ENCODE measurements at places on chromosomes 7 and 10.

DNA sequence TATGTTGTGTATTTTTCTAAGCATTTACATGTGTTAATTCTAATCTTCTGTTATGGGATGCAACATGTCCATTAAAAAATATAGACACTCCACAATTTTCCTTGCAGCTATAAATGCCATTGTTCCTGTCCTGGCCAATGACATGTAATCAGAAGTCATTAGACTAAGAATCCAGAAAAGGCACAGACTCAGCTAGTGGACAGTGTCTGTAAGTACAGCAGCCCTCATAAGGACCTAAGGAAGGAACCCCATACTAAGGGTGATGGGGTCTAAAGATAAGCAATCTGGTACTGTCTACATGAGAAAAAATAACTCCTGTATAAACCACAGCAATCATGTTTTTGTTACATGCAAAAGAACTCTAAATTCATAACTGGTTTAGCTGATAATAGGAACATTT is 115.9 kb downstream of the GPR85 start:
- DNase-seq = no peak

DNA sequence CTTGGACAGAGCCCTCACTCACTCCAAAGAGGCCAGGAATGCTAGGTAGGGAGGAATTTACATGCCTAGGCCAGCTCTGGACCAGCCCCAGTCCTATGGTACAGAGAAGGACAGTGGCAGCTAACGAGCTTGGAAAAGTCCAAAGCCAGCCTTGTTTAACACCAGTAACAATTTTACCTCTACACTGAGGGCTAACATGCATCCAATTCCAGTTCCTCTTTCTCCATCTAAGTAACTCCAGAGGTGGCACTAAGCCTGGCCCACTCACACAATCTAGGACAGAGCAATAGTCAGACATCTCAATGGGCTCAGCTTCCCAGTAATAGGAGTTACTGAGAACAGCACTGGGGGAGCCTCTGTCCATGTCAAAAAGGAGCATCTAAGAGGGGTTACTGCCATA is 5.7 kb upstream of the LCOR start:
- no peak for DNase-seq

DNA sequence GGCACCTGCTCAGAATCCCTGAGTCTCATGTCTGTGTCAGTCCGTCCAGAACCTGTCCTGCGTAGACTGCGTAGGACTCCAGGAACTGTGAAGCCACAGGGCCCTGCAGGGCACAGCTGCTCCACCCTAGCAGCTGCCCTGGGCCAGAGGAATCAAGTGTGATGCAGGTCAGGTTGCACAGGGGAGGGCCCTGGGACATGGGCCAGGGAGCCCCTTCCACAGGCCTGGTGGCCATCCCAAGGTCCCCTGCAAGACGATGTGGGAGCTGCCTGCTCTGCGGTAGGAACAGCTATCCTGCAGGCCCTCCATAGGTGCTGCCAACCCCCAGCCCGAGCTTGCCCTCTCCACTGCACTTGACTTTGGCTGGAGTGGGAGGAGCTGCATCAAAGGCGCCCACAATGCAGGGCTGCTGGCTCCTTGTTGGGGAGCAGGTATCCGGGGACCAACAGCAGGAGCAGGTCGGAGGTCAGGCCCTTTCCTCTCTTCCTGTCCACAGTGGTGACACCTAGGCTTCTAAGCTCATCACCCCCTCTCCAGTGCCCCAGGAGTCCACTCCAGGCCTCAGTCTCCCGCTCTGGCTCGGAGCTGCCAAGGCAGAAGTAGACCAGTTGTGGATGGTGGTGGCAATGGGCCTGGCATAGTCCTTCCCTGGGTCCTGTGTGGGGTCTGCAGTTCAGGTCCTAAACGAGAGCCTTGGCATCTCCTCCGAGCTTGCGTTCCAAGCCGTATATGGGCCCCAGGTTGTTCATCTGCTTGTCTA is 149.1 kb downstream of the MAPK8 start:
- no peak for DNase-seq

GRCh38 chr10:10854725-10855124 is 162.9 kb upstream of the CELF2 start:
- no peak for DNase-seq

DNA sequence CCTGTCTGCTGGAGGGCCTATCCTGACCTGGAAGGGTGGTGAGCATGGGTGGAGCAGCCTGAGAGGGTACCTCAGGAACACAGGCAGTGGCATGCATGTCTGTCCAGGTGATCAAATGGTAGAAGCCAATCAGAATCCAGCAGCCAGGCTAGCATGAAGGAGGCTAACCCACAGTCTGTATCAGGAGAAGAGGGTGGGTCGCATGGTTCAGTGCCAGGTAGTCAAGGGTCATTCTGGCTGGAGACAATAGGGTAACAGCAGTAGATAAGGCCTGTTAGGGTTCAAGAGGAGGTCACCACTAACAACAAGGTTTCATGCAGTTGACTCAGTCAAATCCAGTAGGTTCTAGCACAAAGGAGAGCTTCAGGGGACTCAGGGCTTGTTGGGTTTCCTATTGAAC is 10.4 kb downstream of the ALDH18A1 start:
- no peak for DNase-seq

DNA sequence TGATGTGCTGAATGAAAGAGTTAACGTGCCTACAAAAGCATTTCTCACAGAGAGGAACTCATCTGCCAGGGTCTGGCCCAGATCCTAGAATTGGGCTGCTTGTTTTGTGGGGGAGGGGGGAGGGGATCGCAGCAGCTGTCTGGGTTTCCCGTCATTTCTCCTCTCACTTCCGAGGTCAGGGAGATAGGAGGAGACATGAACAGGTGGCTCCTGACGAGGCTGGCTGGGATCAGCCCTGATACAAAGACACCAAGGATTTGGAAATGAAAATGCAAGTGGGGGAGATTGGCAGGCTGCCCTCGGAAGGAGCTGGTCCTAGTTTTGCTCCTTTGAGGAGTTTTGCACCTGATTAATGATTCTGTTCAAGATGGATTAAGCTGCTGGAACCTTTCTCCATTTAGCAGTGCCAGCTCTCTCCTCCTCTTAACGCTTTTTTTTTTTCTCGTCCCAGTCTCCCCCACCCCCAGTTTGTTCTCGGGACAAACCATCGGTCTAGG is 86.8 kb upstream of the KMT2C start:
- no peak for DNase-seq

DNA sequence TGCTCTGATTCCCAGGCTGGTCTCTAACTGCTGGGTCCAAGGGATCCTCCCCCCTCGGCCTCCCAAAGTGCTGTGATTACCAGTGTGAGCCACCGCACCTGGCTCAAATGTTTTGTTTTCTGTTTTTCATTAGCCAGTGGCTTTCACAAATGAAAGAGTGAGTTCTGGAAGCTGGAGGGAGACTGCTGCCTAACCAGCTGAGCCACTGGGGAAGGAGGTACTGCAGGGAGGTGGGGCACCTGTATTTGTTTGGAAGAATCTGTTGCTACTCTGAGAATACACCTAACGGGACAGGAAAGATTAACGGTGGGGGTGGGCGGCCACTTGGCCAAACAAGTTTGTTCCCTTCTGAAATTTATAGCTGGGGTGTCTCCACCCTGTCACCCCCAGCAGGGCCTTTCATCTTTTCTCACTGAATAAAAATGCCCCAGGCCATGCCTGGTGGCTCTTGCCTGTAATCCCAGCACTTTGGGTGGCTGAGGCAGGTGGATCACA is 4.7 kb downstream of the STOX1 start:
- DNase-seq = no peak

DNA sequence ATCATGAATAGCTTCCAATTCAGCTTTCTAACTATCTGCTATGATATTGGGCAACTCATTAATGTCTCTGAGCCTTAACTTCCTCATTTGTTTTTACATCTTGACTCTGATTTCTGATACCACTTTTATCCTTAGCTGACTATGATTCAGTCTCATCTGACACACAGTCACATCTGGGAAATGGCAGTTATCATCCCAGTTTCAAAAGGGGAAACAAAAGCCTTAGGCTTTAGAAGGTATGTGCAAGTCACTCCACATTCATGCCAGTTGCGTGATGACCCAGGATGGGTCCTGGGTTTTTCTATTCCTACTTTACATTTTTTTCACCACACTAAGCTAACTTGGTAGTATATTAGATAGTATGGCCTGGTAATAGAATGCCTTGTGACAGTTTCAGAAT is 12.7 kb downstream of the SCIN start:
- no peak for DNase-seq

DNA sequence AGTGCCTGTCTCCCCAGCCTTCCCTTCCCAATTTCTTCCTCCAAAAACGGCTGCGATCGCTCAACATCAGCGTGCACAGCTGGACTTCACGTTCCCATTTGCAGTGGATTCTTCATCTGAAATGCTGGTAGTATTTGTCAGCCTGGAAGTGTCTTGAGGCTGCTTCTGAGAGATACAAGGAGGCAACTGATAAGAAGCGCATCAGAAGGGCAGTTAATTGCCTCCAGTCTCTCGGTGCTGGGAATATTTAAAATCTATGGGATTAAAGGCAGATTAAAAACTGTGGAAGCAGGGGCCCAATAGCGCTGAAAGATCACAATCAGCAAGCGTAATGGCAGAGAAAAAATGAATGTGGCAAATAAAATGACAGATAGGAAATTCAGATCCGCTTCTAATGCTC is 450.0 kb downstream of the GATA3 start:
- DNase-seq = no peak
